ENCODE measurements at places on chromosomes 13 and 19. TPM values are rescaled to one million over a fixed set of nuclear protein-coding genes. Genes with fewer than 3 reads are reported as not detected.

- no peaks in the 10 kb centered on the region for H3K27me3 ChIP-seq
- no peaks in the 10 kb centered on the region for H3K36me3 ChIP-seq
- H3K27ac ChIP-seq = no peak overlapping the region
- H3K4me1 ChIP-seq = no peaks in the 10 kb centered on the region
These were observed 95.7 kb downstream of the SLC10A2 start for GRCh38 chr13:102970542-102970941.

DNA sequence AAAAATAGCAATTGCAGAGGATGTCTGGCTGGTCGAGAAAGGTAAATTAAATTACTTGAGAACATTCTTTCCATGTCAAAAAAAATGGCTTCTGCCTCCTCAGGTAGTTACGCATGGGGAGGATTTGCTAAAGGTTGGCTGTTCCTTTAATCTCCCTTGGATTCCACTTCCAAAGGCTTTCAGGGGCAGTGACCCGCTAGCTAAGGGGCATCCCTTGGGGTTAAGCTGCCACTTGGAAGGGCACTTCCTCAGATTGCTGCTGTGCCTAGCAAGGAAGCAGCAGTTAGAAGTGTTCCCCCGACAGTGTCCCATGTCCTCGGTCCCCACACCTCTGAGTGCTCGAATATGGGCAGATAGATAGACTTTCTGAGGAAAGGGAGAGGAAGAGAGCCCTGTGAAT, 108.5 kb downstream of the RGCC start:
- DNase-seq = no peak
- no peaks in the 10 kb centered on the region for H3K4me1 ChIP-seq
- no peak overlapping the region for H3K27ac ChIP-seq
- H3K36me3 ChIP-seq = peaks cover 3% of the 10 kb centered on the region
- H3K4me3 ChIP-seq = no peak overlapping the region

DNA sequence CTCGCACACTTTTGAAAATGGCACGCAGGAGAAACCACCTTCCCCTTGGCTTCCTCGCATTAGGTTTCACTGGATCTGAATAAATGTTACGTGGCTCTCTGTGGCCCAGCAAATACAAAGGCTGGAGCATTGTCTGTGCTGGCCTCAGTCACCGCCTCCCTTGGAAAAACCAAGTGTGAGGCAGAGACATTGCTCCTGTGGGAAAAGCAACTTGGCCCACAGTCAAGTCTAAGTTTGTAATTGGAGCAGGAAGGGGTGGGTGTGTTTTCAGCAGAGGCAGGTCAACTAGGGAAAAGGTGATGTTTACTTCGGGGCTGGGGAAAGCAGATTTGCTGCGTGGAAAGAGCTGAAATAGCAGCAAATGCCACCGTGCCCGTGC, 101.6 kb downstream of the IRS2 start:
- no peaks in the 10 kb centered on the region for H3K36me3 ChIP-seq
- DNase-seq = no peak
- H3K27ac ChIP-seq = no peak overlapping the region
- no peak overlapping the region for H3K4me3 ChIP-seq

DNA sequence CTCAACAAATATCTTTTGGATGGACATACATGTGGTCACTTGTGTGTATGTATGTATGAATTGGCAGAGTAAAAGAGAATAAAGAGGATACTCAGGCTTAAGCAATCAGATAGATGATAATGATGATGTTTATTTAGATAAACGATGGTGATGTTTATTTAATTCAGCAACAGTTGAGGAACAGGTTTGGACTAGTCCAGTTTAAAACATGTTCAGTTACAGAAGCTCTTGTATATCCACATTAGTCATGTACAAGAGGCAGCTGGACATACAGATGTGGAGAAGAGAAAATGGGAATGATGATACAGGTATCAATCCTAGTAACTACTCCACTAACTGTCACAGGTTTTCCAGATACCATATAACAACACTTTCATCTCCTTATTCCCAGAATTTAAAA, 232.1 kb downstream of the DIAPH3 start:
- H3K36me3 ChIP-seq = no peaks in the 10 kb centered on the region
- no peak overlapping the region for H3K4me3 ChIP-seq
- no peaks in the 10 kb centered on the region for H3K4me1 ChIP-seq
- no peak for DNase-seq
- no peaks in the 10 kb centered on the region for H3K27me3 ChIP-seq
- no peak overlapping the region for H3K27ac ChIP-seq

GRCh38 chr19:49157445-49158224, at the start of gene TRPM4:
Gene TRPM4 (plus strand): TSS chr19:49157792. CDS start chr19:49157867, 75 bp downstream.
- no peaks in the 10 kb centered on the region for H3K36me3 ChIP-seq
- H3K27ac ChIP-seq = no peak within 1 kb of the TSS
- H3K4me3 ChIP-seq = no peak within 1 kb of the TSS
- peak; percentile 38 for DNase-seq

- H3K4me3 ChIP-seq = no peak overlapping the region
- no peak for DNase-seq
- no peak overlapping the region for H3K27ac ChIP-seq
These were observed 23.0 kb downstream of the PDCD5 start for GRCh38 chr19:32603961-32604360.

DNA sequence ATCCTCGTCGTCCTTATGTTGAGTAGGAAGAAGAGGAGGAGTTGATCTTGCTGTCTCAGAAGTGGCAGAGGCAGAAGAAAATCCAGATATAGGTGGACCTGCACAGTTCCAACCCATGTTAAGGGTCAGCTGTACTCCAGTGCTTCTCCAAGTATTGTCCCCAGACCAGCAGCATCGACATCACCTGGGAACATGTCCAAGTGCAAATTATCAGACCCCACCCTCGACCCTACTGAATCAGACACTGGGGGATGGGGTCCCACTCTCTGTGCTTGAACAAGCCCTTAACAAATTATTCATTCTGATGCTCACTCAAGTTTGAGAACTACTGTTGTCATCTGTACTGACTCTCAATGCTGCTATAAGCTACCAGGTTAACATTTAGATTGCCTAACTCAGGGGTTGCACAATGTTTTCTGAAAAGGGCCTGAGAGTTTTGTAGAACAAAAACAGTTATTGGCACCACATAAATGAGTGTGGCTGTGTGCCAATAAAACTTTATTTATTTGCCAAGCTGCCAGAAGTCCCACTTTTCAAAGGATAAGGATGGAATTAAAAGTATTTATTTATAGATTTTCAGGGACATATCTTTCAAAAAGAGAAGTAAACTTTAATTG, 226.7 kb upstream of the IPO5 start:
- H3K27ac ChIP-seq = no peak overlapping the region
- H3K27me3 ChIP-seq = no peaks in the 10 kb centered on the region
- no peaks in the 10 kb centered on the region for H3K4me1 ChIP-seq
- no peaks in the 10 kb centered on the region for H3K36me3 ChIP-seq

DNA sequence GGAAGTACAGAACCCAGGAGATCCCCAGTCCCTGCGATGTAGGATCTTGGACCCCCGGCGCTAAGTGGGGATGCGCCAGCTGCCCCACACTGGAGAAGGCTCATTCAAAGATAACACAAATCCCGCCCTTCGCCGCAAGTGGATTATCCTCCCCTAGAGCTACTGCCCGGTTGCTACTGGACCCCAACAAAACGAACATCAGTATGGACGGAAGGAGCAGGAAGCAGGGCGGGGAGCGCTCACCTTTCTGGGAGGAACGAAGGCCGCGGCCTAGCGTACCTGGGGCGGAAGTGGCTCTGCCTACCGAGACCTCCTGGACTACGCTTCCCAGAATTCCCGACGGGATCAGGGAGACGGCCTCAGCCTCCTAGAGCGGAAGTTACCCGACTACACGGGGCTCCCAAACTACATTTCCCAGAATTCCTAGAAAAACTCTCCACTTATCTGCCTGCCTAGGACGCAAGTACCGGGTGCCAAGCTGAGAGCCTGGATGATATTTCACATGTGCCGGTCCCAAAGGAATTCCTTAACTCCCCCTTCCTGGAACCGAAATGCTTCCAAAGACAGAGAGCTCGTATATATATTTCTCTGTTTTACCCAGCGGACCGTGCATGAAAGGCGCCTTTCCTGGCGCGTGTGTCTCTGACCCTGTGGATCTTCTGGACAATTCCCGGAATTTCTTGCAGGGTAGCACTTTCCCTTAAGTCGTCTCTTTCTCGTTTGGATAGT, at the start of gene ZNF112:
ZNF112 (minus strand) TSS at position 298 of the 729 bp plus-strand sequence. CDS start 16,141 bp downstream, outside the sequence.
- H3K4me1 ChIP-seq = peaks cover 7% of the 10 kb centered on the region
- H3K27ac ChIP-seq = peak within 1 kb of the TSS; percentile 38
- no peaks in the 10 kb centered on the region for H3K36me3 ChIP-seq

GRCh38 chr19:23784274-23784673, 25.6 kb upstream of the ZNF681 start:
- H3K27ac ChIP-seq = no peak overlapping the region
- no peak overlapping the region for H3K4me3 ChIP-seq
- H3K4me1 ChIP-seq = no peaks in the 10 kb centered on the region
- H3K27me3 ChIP-seq = no peaks in the 10 kb centered on the region

- no peak for DNase-seq
- peaks cover 2% of the 10 kb centered on the region for H3K27me3 ChIP-seq
- H3K4me3 ChIP-seq = no peak overlapping the region
- H3K4me1 ChIP-seq = no peaks in the 10 kb centered on the region
- H3K36me3 ChIP-seq = no peaks in the 10 kb centered on the region
These were observed 36.9 kb downstream of the SYDE1 start for GRCh38 chr19:15144046-15144646.

DNA sequence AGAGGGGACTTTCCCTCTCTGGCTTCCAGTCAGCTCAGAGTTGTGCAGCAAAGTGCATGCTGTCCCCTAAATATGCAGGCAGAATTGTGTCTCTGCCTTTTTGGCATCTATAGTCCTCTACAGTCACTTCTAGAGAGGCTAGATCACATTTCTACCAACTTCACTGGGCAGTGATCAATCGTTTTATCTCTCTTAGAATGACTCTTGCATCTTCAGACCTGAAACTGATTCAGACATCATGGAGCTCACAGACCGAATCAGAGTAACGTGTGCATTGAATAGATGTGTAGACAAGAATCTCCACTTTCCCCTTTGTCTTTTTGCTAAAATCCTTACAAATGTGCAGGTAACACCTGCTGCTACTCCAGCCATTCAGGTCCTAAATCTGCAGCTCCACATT, 6.2 kb downstream of the ZNF253 start:
- peaks cover 7% of the 10 kb centered on the region for H3K4me1 ChIP-seq
- H3K27me3 ChIP-seq = no peaks in the 10 kb centered on the region
- no peak overlapping the region for H3K27ac ChIP-seq

DNA sequence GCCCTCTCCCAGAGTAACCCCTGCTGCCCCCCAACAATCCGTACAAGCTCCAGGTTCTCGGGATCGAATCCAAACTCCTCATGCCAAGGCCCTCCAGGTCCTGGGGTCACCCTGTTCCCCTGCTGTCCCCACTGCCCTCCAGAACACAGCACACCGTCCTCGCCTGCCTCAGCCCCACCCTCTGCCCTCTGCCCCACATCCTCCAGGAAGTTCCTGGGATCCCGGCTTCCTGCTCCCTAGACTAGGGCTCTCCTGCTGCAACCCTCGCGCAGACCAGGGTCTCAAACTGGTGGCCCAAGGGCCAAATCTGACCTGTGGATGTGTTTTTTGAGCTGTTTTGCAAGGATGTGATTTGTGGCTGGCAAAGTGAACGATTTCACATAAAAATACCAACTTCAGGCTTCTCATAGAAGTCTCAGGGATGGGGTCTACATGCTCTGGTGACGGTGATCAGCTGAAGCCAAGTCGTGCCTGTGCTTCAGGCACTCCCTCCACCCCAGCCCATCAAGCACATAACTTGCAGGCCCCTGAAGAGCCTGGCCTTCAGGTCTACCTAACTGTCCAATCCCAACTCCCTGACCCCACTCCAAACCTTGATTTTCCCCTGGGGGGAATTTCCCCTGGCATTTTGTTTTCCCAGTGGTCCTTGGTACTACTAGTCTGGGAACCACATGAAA, 1.8 kb downstream of the RABAC1 start:
- peaks cover 21% of the 10 kb centered on the region for H3K4me1 ChIP-seq
- no peak for DNase-seq
- H3K4me3 ChIP-seq = no peak overlapping the region
- peaks cover 9% of the 10 kb centered on the region for H3K36me3 ChIP-seq
- H3K27me3 ChIP-seq = no peaks in the 10 kb centered on the region
- H3K27ac ChIP-seq = peak overlapping the region; percentile 36

GRCh38 chr19:30522341-30522740, 150.2 kb downstream of the ZNF536 start:
- no peaks in the 10 kb centered on the region for H3K36me3 ChIP-seq
- no peak overlapping the region for H3K4me3 ChIP-seq
- H3K4me1 ChIP-seq = no peaks in the 10 kb centered on the region
- H3K27me3 ChIP-seq = no peaks in the 10 kb centered on the region
- H3K27ac ChIP-seq = no peak overlapping the region

DNA sequence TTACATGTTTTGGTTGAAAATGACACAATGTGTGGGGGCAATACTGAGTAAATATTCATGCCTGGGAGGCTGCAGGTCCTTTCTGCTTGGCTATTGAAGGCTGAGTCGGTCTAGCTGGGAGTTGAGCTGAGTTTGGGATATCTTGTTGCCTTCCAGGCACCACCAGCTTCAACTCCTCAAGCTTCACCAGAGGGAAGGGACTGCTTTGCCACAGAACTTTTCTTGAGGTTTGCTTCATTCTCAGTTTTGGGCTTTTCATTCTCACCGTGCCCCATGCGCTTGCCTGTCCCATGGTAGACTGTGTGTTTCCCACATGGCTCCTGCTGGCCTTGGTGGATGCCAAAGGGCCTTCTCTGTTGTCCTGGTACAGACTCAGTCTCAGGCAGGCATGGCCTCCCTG, 198.2 kb upstream of the SOX1 start:
- no peak for DNase-seq
- no peaks in the 10 kb centered on the region for H3K36me3 ChIP-seq
- H3K27me3 ChIP-seq = no peaks in the 10 kb centered on the region
- no peak overlapping the region for H3K27ac ChIP-seq
- no peak overlapping the region for H3K4me3 ChIP-seq

DNA sequence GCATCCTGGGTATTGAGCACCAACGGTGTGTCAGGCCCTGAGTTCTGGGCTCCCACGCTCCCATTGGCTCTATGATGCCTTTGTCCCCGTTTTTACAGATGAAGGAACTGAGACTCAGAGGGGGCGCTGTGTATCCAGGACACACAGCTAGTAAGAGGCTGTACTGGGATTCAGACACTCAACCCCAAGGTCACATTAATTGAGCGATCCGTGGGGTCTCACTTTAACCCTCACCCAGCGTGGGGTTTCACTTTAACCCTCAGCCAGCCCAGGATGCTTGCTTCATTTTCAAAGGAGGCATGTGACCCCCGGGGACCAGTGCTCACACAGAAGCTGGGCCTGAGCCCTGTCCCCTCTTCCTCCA, 42.6 kb downstream of the CYP4F22 start:
- H3K4me1 ChIP-seq = peaks cover 23% of the 10 kb centered on the region
- no peaks in the 10 kb centered on the region for H3K36me3 ChIP-seq
- H3K27me3 ChIP-seq = no peaks in the 10 kb centered on the region
- peak; percentile 58 for DNase-seq

The PSG2 gene
- not detected for total RNA-seq

The IGFL3 gene
- total RNA-seq = not detected

The TNFSF13B gene
- 9.5 TPM for total RNA-seq

The S1PR4 gene
- 51.7 TPM for total RNA-seq

Measured in natural killer cell (primary cell).